RWPE2 (cell line): ENCODE measurements at places on chromosomes 1 and 21.

DNA sequence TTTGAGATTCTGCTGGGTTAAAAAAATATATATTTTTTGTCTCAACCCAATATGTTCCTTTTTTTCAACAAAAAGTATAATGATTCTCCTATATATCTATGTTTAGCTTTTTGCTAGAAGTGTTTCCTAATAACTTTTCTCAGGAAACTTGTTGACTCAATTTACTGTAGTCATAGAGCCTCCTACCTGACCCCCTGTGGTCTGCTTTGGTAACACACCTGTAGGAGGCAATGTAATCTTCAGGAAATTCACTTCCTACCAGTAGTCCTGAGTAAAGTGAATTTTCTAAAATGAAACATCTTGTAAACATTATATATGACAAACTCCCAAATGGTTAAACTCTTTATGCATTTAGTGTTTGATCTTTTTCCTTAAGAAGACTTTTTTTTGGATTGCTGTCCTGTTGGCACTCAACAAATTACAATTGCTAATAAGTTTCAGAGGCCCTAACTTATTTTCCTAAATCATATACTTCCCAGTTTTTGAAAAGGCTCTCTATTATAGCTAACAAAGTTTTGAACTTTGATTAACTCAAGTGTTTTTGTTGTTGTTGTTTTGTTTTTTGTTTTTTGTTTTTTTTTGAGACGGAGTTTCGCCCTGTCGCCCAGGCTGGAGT lies 118.3 kb downstream of the OLFML2B start:
- no peak for DNase-seq

DNA sequence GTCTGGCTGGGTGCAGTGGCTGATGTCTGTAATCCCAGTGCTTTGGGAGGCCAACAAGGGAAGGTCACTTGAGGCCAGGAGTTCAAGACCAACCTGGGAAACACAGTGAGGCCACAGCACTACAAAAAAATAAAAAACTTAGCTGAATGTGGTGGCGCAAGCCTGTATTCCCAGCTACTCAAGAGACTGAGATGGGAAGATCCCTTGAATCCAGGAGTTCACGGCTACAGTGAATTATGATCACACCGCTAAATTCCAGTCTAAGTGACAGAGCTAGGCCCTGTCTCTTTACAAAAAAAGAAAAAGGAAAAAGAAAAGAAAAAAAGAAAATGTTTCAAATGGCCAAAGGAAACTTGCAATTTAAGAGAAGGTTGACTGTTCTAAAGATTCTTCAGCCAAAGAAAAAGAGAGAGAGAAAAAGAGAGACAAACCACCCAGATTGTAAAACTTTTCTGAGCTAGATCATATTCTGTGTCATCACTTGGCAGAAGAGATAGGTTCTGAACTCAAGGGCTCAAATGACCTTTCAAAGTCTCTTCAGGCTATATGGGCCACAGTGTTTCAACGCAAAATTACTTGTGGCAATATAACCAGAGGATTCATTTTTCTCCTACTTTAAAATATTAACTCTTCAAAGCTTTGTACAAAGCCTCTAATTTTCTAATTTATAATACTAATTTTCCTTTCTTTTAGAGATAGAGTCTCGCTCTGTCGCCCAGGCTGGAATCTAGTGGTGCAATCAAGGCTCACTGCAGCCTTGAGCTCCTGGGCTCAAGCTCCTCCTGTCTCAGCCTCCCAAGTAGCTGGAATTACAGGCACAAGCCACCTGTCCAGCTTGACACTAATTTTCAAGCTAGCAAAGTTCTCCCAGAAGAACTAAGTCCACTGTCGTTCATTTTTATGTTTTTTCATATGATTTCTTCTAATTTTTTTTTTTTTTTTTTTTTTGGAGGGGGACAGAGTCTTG lies 20.5 kb downstream of the ARID4B start:
- DNase-seq, result no peak

- no peak for DNase-seq
Measured at GRCh38 chr21:29849735-29850176, 90.0 kb downstream of the GRIK1 start.

GRCh38 chr1:225812488-225813213 lies 2.7 kb downstream of the EPHX1 start:
- DNase-seq, result no peak

- no peak for DNase-seq
Measured at GRCh38 chr1:175186433-175187160, 6.0 kb downstream of the KIAA0040 start.

DNA sequence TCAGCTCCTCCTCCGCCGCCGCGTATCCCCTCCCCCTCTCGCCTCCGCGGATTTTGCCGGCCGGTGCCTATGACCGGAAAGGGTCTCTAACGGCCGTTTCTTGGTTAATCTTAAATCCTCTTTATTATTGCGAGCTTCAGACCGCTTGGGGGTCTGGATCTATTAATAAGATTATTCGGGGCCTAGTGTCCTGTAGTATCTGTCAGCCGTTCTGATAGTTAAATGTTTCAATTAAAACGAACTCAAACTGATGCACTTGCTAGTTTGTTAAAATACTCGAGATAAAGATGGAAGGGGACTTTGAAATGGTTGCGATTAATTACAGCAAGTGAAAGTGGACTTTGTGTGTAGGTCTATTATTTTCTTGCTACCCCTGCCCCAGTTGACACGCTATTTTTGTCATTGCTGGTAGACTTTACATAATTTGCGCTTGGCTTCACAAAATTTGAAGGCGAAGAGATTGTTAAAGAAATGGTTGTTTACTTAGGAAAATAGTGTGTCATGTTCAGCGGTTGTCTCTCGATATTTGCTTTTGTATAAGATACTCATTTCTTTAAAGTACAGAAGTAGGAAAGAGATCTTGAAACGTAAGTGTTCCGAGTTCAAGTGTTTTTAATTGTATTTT lies 779 bp downstream of the SON start:
- no peak for DNase-seq

DNA sequence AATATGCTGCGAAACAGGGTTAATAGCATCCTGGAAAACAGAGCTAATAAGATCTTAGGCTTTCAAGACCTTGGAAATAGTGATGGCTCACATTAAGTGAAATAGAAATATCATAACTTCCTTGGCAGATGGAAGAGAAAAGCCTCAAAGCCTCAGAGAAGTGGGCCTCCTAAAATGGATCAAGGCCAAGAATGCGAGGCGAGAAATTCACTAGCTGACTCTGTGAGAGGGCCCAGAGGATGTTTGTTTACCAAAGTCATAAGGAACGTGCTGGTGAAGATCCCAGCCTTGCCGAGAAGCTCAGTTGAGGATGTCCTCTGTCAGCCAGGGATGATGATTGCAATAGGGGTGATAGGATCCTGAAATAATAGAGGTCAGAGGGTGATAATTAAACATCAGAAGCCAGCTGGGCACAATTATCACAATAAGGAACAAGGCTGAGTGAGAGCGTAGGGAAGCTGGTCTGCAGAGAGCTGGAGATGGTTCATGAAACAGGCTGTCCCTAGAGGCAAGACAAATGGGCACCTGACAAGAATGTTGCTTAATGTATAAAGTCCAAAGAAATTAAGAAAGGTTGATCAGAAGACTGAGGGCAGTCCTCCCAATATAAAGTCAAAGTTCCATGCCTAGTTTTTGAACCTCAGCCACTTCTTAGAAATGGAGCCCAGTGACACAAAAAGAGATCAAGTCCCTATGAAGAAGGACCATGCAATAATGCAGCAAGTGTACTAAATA lies 101.7 kb upstream of the COG2 start:
- DNase-seq, result no peak

DNA sequence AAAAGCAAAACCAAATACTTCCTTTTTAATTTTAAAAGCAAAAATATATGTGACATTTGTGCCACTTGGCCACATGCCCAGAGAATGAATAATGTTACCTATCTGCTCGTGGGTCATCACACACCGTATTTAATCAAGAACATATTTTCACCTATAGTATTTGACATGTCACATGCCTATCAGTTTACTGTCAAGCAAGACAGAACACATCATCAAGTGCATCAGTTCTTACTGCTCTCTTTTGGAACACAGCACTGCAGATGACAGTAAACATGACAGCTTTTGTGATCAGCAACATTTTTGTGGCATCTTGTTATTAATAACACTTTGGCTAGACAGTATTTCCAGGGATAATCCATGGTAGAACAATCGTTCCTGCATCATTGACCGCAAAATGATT lies 134.4 kb downstream of the LRRC7 start:
- no peak for DNase-seq
